Coronary artery (tissue), 2 donors: ENCODE measurements at places on chromosomes 2 and 18.
A peak's percentile ranks its signal among the peaks of the same experiment; 100 is the strongest.

- peak; percentile 89 for DNase-seq
These were observed 105.0 kb upstream of the SMAD7 start for GRCh38 chr18:49055754-49056172.

GRCh38 chr2:171049691-171050090 is 111.0 kb downstream of the TLK1 start:
- DNase-seq, result no peak

GRCh38 chr18:36561046-36561445 is 263.5 kb downstream of the FHOD3 start:
- no peak for DNase-seq

DNA sequence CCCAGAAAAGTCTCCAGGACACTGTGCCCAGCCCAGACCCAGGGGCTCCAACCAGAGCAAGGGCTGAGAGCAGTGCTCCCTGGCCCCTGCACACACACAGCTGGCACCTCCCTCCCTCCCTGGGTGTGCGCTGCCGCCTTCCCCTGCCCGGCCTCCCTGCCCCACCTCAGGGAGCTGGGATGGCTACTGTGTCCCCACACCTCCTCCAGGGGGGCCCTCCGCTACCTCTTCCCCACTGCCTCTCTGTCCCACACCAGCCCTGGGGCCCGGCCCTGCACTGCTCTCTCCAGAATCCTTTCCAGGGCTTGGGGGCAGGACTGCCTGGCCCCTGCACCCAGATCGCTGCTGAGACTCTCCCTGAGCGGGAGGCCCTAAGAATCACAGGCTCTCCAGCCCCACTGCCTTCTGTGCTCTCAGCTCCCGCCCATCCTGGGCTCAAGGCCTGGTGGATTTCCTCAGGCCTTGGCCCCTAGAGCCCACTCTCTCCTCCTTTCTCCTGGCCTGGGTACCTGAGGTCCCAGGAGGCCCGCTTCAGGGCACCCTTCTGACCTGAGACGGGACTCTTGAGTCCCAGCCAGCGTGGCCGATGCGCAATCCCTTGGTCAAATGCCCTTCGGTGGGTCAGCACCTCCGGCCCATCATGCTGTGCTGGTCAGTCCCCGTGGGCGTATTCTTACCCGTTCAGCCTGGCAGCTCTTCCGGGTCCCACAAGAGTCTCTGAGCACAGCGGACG is 276.8 kb upstream of the HDAC4 start:
- DNase-seq, result peak; percentile 64

DNA sequence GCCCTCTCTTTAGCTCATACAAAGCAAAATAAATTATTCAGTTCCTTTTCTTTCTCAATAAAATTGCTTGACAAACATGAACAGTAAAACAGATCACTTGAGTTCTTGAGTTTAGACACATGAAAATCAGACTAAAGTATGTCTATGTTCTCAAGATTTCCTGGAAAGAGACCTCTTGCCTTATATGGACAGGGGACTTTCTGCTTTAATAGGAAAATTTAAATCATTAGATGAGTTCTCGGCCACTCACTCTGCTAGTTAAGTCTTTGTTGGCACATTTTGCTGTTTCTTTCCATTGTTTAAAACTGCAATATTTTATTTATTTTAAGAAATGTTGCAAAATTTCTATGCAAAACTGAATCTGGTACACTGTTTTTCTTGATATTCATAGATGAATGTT is 207.8 kb downstream of the RND3 start:
- DNase-seq, result no peak

GRCh38 chr2:8514796-8515758 is 166.8 kb upstream of the ID2 start:
- DNase-seq, result no peak

DNA sequence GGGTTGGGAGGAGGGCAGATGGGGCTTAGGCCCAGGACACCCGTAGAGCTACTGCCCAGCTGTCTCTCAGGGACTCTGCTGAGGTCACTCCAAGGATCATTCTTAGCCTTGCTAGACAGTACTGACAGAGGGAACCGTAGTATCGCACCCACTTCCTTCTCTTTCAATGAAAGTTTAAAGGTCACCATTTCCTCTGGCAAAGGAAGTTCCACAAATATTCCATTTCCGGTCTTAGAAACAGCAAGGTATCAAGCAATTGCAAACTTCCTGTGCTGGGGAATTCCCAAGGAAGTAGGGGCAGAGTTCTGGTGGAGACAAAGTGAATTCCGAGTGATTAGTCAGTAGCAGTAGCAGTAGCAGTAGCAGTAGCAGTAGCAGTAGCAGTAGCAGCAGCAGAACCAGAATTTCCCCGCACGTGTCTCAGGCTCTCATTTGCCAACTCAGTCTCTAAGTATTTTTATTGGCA is 24.7 kb downstream of the IL1B start:
- DNase-seq, result no peak

- DNase-seq, result no peak
These were observed 256.4 kb downstream of the MEIS1 start for GRCh38 chr2:66691031-66691965.
